ENCODE measurements at places on chromosomes 3 and 15.

DNA sequence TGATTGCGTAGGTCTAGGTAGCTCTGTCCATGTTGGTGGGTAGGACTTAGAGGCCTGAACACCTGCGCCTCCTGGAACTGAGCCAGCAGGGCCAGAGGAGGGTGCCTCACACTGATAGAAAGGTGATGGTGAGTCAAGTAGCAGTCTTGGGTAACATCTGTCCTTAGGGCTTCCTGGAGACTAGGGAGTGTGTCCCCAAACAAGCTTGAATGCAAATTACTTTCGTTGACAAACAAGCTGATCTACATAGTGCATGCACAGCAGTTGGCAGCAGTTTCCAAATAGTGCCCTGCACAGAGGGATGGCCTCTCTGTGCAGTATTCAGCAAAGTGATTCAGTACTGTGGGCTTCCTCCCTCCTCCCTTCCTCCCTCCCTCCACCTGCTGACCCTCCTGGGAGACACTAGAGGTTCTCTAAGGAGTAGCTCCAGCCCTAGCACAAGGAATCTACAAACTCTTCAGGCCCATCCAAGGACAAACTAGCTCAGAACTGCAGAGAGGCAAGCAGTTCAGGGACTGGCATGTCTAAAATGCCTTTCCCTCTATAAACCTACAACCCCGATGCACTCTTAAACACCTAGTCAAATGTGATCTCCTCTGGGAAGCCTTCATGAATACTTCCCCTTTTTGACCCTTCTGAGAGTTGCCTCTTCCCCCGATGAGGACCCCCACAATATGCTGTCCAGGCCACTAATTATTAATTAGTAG lies 61.0 kb downstream of the TLE3 start:
- no peaks in the 10 kb centered on the region for H3K4me1 ChIP-seq
- H3K36me3 ChIP-seq: no peaks in the 10 kb centered on the region
- no peak for DNase-seq
- H3K4me3 ChIP-seq: no peak overlapping the region
- peaks cover 40% of the 10 kb centered on the region for H3K27me3 ChIP-seq

- H3K4me3 ChIP-seq: no peak overlapping the region
- H3K36me3 ChIP-seq: no peaks in the 10 kb centered on the region
- no peaks in the 10 kb centered on the region for H3K27me3 ChIP-seq
- peaks cover 73% of the 10 kb centered on the region for H3K4me1 ChIP-seq
These were observed 13.6 kb downstream of the CCDC12 start for GRCh38 chr3:46962990-46963389.

DNA sequence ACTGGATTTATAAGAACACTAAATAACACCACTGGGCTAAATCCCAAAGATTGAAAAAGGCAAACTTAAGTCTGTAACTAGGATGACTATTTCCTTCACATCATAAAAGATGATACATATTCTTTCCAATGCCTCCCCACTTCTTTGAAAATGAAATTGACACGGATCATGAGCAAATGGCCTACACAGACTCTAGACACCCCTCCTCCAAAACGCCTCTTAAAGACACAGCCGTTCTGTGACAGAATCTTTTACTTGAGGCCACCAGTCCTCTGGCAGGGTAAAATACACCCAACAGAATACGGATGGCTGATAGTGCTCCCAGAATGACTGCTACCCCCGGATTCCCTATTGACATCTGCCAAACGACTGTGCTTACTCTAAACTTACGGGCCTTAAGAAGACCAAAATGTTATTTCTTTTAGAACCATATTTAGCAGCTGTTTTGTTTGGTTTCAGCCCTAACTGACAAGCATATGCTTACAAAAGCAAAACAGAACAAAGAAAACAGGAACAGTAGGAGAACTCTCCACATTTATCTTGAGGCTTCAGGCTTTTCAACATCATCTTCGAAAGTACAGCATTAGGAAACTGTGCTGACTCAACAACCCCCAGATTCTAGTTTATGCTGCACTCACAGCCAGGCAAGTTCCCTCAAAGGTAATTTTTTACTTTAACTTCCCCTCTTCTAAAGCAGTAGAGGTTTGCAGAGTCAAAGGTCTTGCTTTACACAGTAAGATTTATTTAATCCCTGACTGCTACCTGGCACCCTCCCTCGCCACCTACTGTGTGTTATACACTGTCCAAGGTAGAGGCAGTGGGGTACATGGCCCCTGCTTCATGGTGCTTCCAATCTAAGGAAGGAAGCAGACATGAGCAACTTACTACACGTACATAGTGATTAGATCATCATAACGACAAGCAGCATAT lies 84.3 kb downstream of the TNIK start:
- no peak for DNase-seq
- no peaks in the 10 kb centered on the region for H3K27me3 ChIP-seq
- peak overlapping the region; percentile 71 for H3K27ac ChIP-seq
- no peaks in the 10 kb centered on the region for H3K36me3 ChIP-seq
- no peak overlapping the region for H3K4me3 ChIP-seq
- peaks cover 14% of the 10 kb centered on the region for H3K4me1 ChIP-seq

DNA sequence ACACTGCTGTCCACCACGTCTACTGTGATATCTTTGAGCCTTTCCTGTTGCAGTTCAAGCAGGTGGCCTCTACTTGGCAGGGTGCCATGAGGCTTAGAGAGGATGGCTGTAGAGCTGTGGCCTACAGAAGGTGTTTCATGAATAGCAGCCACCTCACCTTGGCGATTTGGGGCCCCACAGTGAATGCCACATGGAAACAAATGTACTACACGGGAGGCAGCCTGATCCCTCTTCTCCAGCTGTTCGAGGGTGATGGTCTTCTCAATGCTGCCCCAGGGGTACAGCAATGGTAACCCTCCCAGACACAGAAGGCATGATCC lies 70.7 kb downstream of the FAM43A start:
- DNase-seq: no peak
- no peaks in the 10 kb centered on the region for H3K27me3 ChIP-seq
- no peak overlapping the region for H3K4me3 ChIP-seq
- H3K27ac ChIP-seq: no peak overlapping the region
- H3K4me1 ChIP-seq: peaks cover 17% of the 10 kb centered on the region
- H3K36me3 ChIP-seq: no peaks in the 10 kb centered on the region

- no peaks in the 10 kb centered on the region for H3K27me3 ChIP-seq
- H3K4me3 ChIP-seq: peak overlapping the region; percentile 42
- no peak for DNase-seq
- H3K36me3 ChIP-seq: no peaks in the 10 kb centered on the region
These were observed 70.3 kb downstream of the CCNL1 start for GRCh38 chr3:157089455-157090221.

GRCh38 chr3:32086464-32086863 lies 20.0 kb upstream of the GPD1L start:
- no peak overlapping the region for H3K4me3 ChIP-seq
- no peak overlapping the region for H3K27ac ChIP-seq
- no peaks in the 10 kb centered on the region for H3K36me3 ChIP-seq
- H3K4me1 ChIP-seq: peaks cover 13% of the 10 kb centered on the region
- no peak for DNase-seq

- no peaks in the 10 kb centered on the region for H3K27me3 ChIP-seq
- H3K27ac ChIP-seq: no peak overlapping the region
- no peak overlapping the region for H3K4me3 ChIP-seq
- H3K4me1 ChIP-seq: peaks cover 59% of the 10 kb centered on the region
These were observed 7.2 kb downstream of the CLPX start for GRCh38 chr15:65177901-65178300.

DNA sequence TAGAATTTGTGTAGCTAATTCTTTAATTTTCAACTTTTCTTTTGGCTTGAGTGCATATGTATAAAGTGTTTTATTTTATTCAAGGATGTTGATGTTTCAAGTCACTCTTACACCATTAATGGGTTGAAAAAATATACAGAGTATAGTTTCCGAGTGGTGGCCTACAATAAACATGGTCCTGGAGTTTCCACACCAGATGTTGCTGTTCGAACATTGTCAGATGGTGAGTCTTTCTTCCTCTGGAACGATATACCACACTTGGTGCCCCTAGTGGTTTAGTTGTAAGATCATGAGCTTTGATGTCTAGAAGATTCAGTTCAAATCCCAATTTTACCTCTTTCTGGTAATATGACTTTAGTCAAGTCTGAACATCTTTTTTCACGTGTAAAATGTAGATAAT lies 119.3 kb downstream of the HCN4 start:
- DNase-seq: no peak
- no peaks in the 10 kb centered on the region for H3K4me1 ChIP-seq
- no peaks in the 10 kb centered on the region for H3K36me3 ChIP-seq
- no peak overlapping the region for H3K4me3 ChIP-seq

- no peaks in the 10 kb centered on the region for H3K36me3 ChIP-seq
- DNase-seq: no peak
- H3K27me3 ChIP-seq: no peaks in the 10 kb centered on the region
- H3K4me1 ChIP-seq: peaks cover 2% of the 10 kb centered on the region
These were observed 6.8 kb upstream of the ZNF280D start for GRCh38 chr15:56739964-56740640.

DNA sequence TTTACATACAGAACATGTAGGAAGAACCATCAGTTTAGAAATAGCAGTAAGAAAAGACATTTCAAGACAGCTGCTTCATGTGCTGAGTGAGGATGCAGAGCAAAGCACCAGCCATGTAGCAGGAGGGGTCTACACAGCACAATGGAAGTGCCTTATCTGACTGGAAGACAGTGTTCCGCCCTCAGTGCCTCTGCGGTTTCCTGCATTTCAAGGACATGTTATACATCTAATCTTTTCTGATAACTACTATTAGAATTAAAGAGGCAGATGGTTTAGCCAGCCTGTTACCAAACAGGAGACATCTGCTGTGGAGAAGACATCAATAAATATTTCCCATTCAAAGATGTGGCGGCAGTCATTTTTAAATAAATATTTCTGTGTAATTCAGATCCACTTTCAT lies 10.6 kb downstream of the LSG1 start:
- no peaks in the 10 kb centered on the region for H3K27me3 ChIP-seq
- DNase-seq: no peak
- no peaks in the 10 kb centered on the region for H3K4me1 ChIP-seq
- H3K27ac ChIP-seq: no peak overlapping the region

GRCh38 chr3:78644847-78645246 lies 1123.0 kb downstream of the ROBO1 start:
- no peaks in the 10 kb centered on the region for H3K27me3 ChIP-seq
- H3K36me3 ChIP-seq: peaks cover 3% of the 10 kb centered on the region
- peaks cover 38% of the 10 kb centered on the region for H3K4me1 ChIP-seq
- no peak overlapping the region for H3K4me3 ChIP-seq
- H3K27ac ChIP-seq: no peak overlapping the region
- DNase-seq: no peak

DNA sequence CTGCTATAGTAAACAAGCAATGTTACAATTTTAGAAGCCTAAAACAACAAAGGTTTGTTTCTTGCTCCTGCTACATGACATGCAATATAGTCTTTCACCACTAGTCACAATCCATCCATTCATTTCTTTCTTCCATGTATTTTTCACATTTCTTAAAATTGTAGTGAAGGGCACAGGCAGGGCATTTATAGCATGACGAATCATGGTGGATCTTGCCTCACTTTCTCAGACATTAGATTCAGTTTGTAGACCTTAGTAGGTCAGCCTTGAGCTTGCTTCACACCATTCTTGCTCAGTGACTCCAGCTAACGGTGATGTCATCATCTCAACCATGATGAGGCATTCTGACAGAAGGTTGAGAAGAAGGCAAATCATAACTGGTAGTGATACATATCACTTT lies 546.8 kb downstream of the TBL1XR1 start:
- no peak overlapping the region for H3K27ac ChIP-seq
- no peaks in the 10 kb centered on the region for H3K4me1 ChIP-seq
- H3K27me3 ChIP-seq: no peaks in the 10 kb centered on the region
- H3K36me3 ChIP-seq: no peaks in the 10 kb centered on the region
- no peak overlapping the region for H3K4me3 ChIP-seq

DNA sequence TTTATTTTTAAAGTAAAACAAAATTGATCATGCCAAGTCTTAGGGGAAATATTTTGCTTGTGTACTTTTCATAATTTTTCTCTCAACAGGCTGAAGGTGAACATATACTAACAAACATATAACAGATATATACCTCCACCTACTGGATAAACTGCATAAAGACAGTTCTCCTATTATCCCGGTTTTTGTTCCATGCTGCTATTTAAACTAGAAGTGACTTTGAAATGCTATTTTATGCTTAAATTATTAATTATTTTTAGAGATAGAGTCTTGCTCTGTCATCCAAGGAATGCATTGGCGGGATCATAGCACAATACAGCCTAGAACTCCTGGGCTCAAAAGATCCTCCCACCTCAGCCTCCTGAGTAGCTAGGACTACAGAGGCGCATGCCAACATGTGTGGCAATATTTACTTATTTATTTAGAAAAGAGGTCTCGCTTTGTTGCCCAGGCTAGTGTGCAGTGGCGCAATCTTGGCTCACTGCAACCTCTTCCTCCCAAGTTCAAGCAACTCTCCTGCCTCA lies 49.8 kb downstream of the ST3GAL6 start:
- H3K27ac ChIP-seq: no peak overlapping the region
- H3K36me3 ChIP-seq: no peaks in the 10 kb centered on the region
- no peaks in the 10 kb centered on the region for H3K4me1 ChIP-seq
- no peak for DNase-seq
- H3K4me3 ChIP-seq: no peak overlapping the region

DNA sequence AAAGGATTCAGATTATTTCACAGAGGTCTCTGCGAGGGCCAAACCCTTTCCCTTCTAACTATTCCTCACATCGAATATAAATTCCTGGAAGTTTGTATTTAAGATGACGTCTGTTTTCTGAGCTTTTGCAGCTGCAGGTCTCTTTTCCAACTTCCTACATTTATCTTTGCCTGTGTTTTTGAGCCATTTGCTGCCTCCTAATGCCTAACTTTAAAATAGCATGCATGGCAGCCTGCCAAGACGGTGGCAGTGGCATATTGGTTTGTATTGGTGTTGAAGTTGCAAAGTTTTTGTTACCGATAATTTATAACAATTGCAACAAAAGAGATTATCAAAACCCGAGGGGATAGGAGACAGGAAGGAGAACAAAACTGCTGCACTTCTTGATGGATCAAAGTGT lies 187.1 kb upstream of the DNAJC19 start:
- H3K4me3 ChIP-seq: no peak overlapping the region
- no peak overlapping the region for H3K27ac ChIP-seq
- H3K36me3 ChIP-seq: no peaks in the 10 kb centered on the region
- DNase-seq: no peak

GRCh38 chr3:5080779-5081550 lies 41.1 kb upstream of the ARL8B start:
- DNase-seq: no peak
- H3K36me3 ChIP-seq: no peaks in the 10 kb centered on the region
- H3K4me1 ChIP-seq: peaks cover 30% of the 10 kb centered on the region

GRCh38 chr3:12990781-12991480 lies 82.3 kb downstream of the IQSEC1 start:
- H3K27me3 ChIP-seq: no peaks in the 10 kb centered on the region
- no peak for DNase-seq

DNA sequence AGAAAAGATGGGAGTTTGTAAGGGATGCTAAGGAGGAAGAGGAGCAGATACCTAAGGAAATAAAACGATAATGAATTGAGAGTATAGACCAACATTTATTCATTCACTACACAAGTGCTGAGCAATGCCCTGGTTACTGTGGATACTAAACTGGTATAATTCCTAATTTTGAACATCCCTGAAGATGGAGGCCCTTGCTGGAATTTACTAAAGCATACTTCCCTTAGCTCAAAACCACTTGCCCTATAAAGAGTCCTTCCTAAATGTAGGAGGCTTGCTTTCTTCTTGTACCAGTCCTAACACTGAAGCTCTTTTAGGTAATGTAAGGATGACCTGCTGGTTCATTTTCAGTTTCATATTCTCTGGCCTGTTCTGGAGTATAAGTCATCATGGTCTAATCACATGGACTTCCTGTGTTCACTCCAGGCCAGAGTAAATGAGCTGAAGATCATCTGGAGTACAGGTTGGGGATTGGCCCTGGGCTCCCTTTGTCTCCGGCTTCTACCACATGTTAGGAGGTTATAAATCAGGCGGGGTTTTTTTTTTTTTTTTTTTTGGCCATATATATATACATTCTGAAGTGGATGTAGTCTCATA lies 40.1 kb upstream of the MTMR10 start:
- no peaks in the 10 kb centered on the region for H3K36me3 ChIP-seq
- no peak for DNase-seq
- H3K27ac ChIP-seq: no peak overlapping the region
- H3K4me1 ChIP-seq: peaks cover 18% of the 10 kb centered on the region
- no peaks in the 10 kb centered on the region for H3K27me3 ChIP-seq

Data from esophagus squamous epithelium (tissue), 5 donors.